ENCODE measurements at places on chromosomes 2 and 18.

DNA sequence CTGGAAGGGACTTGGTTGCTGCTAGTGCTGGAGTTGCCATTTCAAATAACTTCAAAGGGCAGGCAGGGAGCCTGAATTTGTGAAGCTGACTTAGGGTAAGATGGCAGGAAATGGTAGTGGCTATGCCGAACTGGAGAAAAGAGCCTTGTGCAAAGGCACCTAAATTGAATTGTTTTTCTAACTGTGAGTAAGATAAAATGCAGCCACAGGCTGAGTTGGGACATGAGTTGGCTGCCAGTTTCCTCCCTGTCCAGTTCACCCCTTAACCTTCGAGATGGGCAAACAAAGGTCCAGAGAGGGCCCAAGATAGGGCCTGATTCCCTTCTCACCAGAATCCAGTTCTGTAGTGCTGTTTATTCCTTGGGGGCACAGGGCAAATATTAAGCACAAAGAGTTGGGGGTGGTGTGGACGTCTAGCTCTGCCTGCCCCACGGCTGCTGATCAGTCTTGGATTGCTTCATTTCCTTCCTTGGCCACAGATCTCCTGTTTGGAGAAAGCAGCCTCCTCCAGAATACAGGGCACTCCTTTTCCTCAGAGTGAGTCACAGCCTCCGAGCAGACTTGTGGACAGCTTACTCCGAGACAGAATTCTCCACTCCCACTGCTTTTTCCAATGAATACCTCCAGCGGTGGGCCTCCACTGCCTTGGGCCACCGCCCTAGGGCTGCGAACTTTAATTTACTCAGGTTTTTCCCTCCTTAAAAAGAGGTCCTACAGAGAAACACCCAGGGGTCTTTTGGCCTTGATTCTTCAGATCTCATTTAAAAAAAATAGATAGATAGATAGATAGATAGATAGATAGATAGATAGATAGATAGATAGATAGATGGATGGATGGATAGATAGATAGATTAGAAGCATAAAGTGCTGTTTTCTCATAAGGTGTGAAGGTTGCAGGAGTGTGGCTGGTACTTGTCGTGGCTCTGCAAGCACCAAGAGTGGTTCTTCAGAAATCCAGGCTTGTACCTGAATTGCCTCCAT is 18.4 kb upstream of the SLC20A1 start:
- DNase-seq = no peak

- DNase-seq = no peak
Measured at GRCh38 chr2:46554397-46554796, 75.0 kb downstream of the TMEM247 start.

DNA sequence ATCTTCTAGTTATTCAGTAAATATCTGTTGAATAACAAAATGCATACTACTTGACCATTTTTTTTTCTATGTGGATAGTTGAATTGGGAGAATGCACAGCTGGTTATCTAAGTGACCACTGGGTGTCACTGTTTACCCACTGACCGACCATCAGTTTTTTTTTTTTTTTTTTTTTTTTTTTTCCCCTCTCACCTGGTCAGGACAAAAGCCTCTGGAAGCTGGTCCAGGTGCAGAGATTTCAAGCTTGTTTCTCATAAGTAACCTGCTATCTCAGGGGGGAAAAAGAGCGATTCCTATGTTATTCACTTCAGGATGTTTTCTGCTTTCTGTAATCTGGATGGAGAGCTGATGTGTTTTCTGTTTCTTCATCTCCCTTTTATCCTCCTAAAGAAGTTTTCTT is 256.0 kb downstream of the DCDC2C start:
- no peak for DNase-seq

DNA sequence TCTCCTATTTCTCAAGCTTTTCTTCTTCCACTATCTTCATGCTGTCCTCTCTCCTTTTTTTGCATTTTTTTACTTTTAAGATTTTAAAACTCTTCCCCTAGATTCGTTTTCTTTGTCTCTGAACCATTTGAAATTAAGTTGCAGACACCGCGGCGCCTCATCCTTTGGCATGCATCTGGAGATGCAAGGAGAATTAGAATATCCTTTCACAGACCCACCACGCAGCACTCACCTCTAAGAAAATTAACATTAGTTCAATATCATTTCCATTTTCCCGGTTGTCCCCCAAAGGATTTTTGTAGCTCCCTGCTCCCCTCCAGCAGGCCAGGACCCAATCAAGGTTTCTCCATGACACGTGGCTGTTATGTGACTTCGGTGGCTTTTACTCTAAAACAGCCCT is 88.8 kb downstream of the C1QL2 start:
- no peak for DNase-seq

DNA sequence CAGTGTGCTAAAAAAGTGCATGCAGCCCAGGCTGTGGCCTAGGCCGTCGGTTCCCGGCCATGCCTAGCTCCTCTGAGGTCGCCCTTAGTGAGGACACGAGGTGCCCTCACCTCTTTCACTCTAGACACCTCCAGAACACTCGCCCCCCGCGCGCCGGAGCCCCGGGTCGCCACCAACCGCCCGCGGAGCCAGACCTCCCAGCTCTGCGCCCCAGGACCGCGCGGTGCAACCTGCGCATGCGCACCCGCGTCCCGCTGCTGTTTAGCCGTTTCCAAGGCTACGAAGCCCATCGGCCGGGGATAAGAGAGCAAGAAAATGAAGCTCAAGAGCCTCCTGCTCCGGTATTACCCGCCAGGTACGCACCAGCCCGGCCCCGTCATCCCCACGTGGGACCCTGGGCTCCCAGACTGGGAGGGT is at the start of gene DAW1:
Gene DAW1 (plus strand): TSS at position 257 of the 417 bp plus-strand sequence. CDS start 59 bp downstream, at position 316.
- no peak for DNase-seq

DNA sequence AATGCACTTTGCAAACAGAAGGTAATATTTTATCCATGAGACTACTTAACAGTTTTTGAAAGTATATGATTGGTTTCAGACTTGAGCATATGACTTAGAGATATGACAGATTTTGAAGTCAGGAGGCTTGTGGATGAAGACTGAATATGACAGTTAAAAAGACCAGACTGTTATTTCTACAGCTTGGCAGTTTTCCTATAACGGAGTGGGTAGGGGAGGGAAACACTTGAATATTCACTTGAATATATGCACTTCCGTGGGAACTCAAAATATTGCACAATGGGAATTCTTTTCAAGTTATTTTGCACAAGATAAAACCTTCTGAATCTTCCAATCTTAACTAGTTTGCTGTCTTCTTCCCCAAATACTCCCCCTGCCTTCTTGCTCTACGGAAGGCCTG is 64.6 kb upstream of the ACKR3 start:
- DNase-seq = no peak

DNA sequence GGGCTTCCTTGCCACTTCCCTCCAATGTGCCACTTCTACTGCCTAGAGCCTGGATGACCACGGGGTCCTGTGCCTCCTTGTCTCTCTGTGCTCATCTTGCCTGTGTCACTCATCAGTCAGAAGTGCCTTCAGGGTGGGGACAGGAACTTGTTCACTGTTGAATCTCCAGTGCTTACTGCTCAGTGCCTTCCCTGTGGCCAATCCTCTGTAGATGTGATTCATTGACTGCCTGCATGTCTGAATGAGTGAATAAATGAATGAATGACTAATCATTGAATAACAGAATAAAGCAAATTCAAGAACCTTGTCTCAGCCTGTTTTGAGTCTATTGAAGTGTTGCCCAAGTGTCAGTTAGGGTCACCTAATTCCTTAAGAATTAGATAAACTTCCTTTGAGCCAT is 42.3 kb upstream of the FAM136A start:
- no peak for DNase-seq

DNA sequence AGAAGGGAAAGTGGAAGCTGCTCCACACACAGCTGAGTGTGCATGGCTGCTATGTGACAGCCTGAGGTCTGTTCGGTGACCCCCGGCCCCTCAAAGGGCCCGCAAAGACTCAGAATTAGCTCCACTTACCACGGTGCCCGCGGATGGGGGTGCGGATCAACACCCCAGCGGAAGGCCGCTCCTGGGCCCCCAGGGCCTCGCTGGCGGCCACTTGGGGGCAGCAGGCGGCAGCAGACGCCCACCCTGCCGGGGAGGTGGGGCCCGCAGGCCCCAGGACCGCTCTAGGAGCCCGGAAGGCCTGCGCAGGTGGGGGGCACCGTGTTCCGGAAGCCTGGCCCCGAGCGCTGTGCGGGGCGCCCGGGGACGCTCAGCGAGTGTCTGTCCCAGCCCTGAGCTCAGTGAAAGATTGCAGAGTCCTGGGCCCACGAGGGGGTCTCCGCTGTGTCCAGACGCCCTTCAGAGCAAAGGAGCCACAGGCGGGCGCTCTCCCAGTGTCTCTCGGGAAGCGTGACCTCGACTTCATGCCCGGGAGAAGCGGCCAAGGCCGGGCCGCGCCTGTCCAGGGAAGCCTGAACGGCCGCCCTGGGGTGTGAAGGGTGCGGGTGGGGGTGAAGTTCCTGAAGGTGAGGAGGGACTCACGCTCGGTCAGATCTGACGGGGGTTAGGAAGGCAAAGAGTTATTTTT is 118.7 kb downstream of the VAPA start:
- DNase-seq = peak; percentile 8

DNA sequence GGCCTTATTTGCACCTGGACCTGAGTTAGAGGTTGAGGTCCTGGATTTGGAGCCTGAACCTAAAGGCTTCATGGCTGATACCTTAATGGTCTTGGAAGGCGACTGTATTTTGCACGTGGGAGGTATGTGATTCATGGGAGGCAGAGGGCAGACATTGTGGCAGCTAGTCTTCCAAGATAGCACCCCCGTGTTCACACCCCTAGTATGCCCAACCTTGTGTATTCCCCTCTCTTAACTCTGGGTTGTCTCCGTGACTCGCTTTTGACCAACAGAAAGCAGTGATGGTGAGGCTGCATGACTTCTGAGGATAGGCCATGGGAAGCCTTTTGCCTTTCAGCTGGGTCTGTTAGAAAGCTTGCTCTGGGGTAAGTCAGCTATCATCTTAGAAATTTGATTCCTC is 45.8 kb upstream of the HAAO start:
- no peak for DNase-seq

GRCh38 chr18:76524477-76524876 is 29.4 kb upstream of the ZNF516 start:
- DNase-seq = no peak

GRCh38 chr2:215958257-215958656 is 55.1 kb downstream of the MREG start:
- no peak for DNase-seq

- DNase-seq = no peak
Measured at GRCh38 chr2:70089220-70089982, 2.1 kb downstream of the PCBP1 start.

DNA sequence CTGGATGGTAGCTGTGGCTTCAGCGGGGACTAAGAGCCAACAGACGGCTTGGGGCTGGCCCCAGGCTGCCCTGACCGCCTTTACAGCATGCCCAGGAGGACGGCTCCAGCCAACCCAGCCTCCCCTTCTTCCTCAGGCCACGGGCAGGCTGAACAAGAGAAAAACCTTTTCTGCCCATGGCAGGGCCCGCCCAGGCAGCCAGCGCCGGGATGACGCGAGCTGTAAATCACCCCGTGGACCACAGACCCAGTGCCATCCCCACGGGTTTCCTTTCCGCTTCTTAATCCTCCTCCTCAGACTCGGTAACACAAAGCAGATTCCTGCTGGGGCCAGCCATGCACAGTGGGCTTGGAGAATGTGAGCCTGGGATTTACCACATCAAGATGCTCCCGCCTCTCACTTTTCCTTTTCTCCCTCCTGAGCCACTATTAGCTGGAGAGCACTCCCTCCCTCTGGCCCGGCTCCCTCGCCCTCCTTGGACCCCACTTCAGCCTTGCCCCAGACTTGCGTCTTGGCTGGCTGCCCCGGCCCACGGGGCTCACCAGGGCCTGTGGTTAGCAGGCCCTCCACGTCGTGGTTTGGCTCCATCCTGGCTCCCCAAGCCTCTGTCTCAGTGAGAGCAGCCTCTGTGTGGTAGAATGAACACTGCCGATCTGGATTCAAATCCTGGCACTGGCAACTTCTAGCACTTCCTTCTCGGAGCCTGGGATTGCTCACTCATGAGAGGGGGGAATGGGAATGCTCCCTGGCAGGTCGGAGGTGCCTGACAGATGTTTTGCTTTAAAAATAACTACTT is 31.4 kb downstream of the ATOH8 start:
- no peak for DNase-seq

- no peak for DNase-seq
Measured at GRCh38 chr2:227783404-227784138, 30.1 kb upstream of the CCL20 start.

GRCh38 chr2:126368758-126369157 is 287.2 kb upstream of the GYPC start:
- no peak for DNase-seq

DNA sequence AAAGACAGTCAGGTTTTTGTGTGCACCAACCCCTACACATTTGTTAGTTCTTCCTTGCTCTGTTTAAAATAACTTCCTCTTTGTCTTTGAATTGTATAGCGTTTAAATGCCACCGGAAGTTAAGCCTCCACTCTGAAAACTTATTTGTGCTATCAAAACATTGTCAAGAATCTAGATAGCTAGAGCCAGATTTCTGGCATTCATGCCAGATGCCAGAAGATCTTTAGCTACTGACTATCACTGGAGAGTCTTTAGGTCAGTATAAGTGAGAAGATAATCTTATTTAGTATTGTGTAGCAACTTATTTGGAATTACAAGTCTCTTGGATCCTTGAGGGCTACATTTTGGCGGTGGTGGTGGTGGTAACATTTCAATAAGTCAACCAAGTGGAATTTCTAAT is 63.4 kb upstream of the ADAM23 start:
- no peak for DNase-seq

GRCh38 chr2:106127776-106128268 is 66.3 kb downstream of the UXS1 start:
- no peak for DNase-seq

DNA sequence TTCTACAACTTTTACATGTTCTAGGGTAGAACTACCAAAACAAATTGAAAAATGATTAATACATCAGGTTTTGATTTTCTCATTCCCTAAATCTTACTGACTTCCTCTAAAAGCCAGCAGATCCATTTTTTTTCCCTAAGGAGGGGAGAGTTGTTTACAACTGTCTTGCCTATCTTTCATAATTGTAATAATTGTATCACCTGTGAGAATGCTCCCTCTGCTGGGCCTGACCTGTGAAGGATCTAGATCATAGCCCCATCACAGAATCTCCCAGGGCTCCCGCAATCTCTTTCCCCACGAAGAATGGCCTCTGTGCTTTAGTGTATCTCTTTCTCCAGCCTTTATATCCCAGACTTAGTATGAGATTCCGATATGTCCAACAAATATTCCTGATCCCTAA is 9.1 kb downstream of the LOXL3 start:
- DNase-seq = no peak

GRCh38 chr2:42999391-42999841 is 207.0 kb upstream of the HAAO start:
- no peak for DNase-seq

DNA sequence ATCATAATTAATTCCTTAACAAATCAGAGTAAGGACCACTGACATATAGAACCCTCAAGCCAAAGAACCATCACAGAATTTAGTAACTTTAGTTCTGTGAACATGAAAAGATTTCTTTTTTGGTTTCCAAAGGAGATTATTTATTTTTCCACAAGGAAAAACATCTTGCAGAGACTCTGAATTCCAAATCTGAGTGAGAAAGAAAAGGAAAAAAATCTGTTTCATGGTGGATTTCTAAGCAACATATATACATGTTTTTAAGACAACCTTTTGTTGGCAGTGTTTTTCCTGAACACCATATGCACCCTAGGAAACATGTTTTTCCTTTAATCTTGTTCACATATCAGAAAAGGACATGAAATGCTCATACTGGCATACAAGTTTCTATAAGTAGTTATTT is 149.8 kb downstream of the AGPS start:
- DNase-seq = no peak
